ENCODE measurements at places on chromosomes 1 and 21.
A peak's percentile ranks its signal among the peaks of the same experiment; 100 is the strongest.

GRCh38 chr1:161121834-161122233 lies 3.9 kb downstream of the NIT1 start:
- DNase-seq = no peak

GRCh38 chr21:44982558-44983250 lies 42.9 kb downstream of the SLX9 start:
- no peak for DNase-seq

DNA sequence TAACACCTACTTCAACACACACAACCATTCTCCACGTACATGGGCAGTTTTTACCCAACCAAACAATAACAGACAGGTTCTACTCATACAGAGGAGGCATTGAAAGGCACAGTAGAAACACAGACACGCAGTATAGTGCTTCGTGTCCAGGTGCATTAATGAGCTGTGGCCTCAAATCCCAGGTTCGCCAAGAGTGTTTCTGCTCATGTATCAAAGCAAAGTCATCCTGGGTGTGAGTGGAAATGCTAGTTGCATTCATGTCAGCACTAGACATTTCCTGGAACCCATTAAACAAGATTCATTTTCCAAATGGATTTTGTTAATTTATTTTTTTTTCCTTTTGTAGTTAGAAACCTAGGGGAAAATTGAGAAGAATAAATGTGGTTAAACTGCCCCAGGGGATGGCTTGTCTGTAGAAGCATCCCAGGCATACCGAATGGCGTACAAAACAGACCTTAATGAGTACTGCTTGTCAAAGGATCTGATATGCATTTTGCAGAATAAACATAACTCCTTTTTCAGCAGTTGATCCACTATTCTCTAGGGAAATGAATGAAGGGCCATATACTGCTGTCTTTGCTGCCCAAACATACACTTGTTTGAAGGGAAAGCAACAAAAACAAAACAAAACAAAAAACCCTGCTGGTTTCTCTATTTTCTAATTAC lies 298.6 kb upstream of the ST6GALNAC5 start:
- no peak for DNase-seq

DNA sequence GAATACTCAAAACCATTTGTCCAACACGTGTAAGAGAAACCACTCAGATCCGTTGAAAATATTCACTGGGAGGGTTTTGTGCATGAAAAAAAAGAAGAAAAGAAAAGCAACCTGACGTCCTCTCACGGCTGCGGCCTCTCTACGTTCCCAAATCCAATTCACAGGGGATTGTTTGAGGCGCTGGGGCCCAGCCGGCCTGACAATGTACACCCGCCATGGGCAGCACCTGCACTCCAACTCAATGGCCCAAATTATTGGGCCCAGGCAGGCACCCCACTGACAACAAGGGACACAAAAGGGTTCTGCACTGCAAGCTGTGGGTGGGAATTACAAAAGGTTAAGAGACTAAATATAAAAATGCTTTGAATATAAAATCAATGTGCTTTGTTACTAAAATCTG lies 41.5 kb downstream of the MORN1 start:
- no peak for DNase-seq

DNA sequence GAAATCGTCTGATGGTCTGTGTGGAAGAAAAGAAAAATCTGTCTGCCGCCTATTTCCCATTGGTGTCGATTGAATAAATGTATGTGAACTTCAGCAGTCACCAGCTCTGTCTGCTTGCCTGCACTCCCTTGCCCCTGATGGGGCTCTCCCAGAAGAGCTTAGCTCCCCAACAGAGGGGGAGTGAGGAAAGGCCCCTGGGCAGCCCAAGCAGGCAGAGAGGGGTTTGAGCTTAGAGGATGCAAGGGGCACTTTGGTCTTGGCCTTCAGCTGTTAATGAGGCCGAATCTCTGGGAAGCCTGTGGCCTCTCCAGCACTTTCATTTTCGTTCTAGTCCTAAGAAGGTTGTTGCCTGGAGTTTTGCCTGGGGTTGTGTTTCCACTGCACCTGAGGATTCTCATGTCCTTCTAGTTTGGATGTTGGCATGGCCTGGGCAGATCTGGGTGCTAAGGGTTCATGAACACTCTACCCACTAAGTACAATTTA lies 2.8 kb downstream of the FOXD2 start:
- no peak for DNase-seq

DNA sequence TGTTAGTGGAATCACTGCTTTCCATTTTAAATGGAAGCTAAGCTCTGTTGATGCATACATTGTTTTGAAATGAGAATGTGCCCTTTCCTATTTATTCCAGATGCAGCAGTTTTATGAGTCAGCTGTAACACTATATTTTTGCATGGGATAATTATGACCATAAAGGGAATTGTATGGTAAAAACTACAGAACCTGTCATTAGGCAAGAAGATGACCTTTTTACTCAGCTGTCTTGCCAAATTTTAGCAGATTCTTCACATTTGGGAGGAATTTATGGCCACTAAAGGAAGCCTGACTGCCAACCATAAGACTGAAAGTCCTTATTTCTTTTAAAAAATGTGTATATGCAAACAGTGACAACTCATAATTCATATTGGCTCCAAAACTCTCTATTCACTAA lies 356.3 kb upstream of the PRMT6 start:
- no peak for DNase-seq

GRCh38 chr21:42154237-42155044 lies 64.5 kb upstream of the ABCG1 start:
- no peak for DNase-seq

DNA sequence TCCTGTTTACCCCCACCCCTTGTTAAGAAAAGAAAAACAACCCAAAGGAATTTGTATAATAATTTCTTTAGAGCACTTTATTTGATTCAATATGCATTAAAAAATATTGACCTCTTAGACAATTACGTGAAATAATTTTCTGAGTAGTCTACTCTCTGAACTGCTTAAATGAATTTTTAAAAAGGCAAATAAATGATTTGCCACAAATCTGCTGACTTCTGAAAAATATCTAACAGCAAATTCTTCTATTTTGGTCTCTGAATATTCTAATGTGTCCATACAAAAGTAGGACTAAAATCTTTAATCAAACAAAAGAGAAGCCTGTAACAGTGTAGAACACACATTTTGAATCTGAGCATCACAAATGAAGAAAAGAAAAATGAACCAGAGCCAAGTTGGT lies 115.1 kb downstream of the TRIM33 start:
- no peak for DNase-seq

DNA sequence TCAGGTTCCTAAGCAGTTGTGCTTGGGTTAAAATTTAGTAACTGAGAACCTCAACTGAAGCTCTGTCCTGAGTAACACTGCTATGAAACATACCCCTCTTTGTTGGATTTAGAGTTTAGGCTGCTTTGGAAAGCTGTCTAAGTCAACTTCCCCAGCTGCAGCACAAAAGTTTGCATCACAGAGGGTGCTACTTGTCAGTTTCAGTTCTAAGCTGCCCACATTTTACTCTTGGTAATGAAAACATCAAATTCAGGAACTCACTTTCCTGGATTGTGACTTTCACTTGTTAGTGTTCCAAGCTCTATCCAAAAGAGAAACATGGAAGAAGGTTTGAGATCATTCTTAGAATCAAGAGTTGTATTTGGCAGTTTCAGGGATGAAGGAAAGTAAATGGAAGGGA lies 191.7 kb upstream of the NFIA start:
- no peak for DNase-seq

- no peak for DNase-seq
These were observed 305.4 kb downstream of the BACH1 start for GRCh38 chr21:29604076-29604475.

DNA sequence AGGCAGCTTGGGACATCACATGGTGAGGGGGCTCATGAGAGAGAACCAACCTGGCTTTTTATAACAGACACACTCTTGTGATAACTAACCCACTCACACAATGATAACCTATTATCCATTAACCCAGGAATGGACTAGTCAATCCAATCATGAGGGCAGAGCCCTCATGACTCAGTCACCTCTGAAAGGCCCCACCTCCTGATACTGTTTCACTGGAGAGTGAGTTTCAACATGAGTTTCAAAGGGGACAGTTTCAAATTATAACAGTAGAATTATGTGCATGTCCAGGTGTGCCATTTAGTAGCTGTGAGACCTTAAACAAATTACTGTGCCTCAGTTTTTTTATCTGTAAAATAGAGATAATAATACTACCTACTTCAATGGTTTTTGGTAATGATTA lies 47.6 kb upstream of the PPP2R5A start:
- DNase-seq = no peak

- DNase-seq = no peak
These were observed 91.9 kb downstream of the AK5 start for GRCh38 chr1:77373702-77374101.

DNA sequence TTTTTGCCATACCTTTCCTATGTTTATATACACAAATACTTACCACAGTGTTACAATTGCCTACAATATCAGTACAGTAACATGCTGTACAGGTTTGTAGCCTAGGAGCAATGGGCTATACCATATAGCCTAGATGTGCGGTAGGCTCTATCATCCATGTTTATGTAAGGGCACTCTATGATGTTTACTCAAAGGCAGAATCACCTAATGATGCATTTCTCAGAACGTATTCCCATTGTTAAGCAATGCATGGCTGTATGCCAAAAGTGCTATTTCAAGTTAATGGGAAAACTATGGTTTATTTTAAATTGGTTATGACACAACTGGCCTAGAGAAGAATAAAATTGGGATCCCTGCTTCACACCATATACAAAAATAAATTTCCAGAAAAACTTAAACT lies 36.9 kb upstream of the DISP1 start:
- DNase-seq = no peak

- no peak for DNase-seq
These were observed 23.2 kb downstream of the GON4L start for GRCh38 chr1:155833665-155834295.

DNA sequence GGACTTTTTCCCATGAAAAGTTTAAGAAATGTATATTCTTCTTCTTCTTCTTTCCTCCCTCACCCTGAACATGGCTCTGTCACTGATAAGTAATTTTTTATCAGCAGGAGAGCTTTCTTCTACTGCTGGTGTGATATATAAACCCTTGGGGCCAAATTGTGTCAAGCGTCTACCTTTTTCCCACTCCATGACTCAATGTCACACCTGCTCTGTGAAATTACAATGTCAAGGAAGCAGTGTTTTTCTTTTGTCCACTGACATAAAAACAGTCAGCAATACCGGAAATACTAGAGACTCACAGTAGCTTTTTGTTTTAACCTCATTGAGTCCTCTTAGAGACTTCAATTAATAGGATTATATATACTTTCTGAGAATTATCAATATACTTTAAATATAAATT lies 416.2 kb upstream of the ADGRL4 start:
- no peak for DNase-seq

- no peak for DNase-seq
These were observed 16.2 kb downstream of the ROR1 start for GRCh38 chr1:63789856-63790605.

- no peak for DNase-seq
These were observed 51.6 kb downstream of the ZNF644 start for GRCh38 chr1:90970208-90970607.

GRCh38 chr1:9651565-9652378 lies at the start of gene PIK3CD:
Gene PIK3CD (plus strand): TSS chr1:9651731. CDS start chr1:9710456, 58,725 bp downstream.
- DNase-seq = no peak

DNA sequence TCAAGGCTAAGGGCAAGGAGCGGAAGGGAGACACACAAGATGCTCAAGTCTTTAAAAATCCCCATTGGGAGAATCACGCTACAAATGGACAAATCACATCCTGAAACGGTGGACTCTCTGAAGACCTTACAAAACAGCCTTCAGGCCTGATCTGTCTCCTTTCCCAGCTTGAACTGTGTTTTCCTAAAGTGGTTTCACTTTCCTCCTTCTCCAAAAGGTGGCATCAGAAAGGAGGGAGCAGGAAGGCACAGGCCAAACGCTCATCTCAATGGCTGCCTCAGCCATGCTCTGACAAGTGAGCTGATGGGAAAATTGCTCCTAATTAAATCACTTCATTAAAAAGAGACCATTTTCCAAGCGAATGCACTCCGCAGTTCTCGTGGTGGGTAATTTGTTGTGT lies 47.7 kb downstream of the UTP25 start:
- no peak for DNase-seq

- DNase-seq = no peak
These were observed 434.6 kb upstream of the CHRM3 start for GRCh38 chr1:238951809-238952208.

GRCh38 chr1:6004412-6005123 lies 12.3 kb upstream of the NPHP4 start:
- DNase-seq = no peak

DNA sequence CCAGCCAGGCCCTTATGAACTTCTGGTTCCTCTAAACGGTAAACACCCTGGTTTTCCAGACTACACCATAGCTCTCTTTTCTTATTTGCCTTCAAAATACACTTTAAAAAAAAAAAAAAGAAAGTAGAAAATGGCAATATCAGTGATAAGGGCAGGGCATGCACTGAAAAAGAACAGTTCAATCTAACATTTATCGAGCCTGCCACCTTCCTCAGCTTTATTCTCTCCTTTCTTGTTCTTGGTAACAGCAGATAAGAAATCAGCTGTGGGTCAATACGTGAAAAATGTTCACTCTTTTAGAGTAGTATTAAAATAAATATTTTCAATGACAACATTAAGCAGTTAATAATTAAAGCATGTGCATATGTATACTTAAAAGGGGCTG lies 83.1 kb upstream of the ZNF648 start:
- no peak for DNase-seq

DNA sequence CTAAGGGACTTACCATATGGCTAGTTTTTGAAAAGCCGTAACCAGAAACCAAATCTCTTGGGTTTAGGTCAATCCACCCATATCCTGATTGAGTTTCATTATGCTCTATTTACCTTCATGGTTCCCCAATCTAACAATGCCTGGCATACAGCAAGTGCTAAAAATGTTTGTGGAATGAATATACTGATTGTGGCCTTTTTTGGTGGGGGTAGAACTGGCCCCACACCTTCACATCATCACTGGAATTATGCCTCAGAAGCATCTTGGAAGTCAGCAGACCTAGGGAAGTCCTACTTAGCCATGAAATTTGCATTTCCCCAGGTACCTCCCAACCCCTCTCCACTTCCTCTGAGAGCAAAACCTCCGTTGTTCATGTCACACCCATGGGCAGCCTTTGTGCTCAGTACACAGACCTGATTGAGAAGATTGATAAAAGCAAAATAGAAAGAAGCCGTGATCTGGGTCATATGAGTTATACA lies 17.8 kb upstream of the SLAMF1 start:
- no peak for DNase-seq

DNA sequence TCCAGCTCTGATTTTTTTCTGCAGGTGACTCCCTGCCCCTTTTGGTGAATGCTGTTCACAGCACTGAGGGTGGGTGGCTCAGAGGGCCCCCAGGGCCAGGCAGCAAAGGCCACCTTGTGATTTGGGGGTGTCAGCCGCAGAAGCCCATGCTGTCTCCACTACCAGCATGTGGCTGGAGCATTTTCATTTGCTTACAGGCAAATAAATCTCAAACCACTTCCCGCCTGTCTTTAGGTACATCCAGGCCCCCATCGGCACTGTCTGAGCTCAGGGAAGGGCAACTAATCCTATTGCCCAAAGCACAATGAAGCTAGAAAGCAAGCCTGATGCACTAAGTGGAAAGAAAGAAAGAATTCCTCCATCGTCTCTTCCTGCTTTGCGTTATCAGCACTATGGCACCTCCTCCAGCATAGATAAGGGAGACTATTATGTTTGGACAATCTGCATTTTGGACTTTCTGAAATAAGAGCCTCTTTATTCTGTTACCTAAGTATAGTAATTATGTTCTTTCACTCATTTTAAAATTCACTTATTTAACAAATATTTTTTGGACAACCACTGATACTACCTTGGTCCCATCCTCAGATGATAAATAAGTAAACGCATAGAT lies 100.5 kb upstream of the TLR5 start:
- DNase-seq = no peak

- no peak for DNase-seq
These were observed 81.8 kb downstream of the AJAP1 start for GRCh38 chr1:4736254-4736653.

GRCh38 chr21:36297938-36298572 lies 21.9 kb upstream of the MORC3 start:
- peak; percentile 36 for DNase-seq
